ENCODE measurements at places on chromosomes 4 and X.

GRCh38 chrX:9566150-9566621, 101.3 kb downstream of the TBL1X start:
- DNase-seq = no peak

GRCh38 chr4:105327222-105327621, 146.6 kb downstream of the PPA2 start:
- no peak for DNase-seq

DNA sequence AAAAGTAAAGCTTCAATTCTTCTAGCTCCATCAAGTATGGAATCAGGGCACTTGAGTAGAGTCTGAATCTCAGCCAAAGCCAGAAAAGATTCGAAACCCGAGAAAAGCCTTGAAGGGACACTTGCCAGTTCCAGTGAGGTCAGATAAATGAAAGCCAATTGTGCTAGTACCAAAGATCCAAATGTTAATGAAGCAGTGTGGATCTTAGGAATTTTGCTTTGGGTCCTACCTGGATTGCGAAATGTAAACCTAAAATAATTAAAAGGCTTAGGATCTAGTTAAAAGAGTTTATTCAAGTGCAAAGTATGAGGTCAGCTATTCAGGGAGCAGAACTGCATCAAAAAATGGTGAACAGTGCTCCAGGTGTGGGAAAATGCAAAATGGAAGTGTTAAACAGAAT, 552.6 kb downstream of the NAP1L3 start:
- DNase-seq = no peak

- DNase-seq = no peak
Measured at GRCh38 chr4:10750714-10751113, 66.1 kb upstream of the CLNK start.

GRCh38 chr4:7756071-7756470, 183.6 kb downstream of the AFAP1 start:
- DNase-seq = no peak

DNA sequence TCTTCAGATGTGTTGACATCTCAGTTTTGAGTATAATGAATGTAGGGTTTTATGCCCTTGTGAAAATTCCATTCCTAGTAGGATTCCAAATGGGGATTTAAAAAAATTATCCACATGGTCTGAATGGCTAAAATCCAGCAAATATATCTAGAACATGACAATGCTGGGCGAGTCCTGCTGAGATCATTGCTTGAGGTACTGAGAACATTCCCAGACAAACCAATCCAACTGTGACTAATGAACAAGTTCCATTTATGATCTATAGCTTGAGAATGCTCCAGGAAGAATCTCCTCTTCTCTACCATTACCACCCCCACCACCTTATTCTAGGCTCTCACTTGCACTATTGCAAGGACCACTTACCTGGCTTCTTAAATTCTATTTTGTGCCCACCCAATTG, 77.2 kb upstream of the IL1RAPL2 start:
- DNase-seq = no peak

DNA sequence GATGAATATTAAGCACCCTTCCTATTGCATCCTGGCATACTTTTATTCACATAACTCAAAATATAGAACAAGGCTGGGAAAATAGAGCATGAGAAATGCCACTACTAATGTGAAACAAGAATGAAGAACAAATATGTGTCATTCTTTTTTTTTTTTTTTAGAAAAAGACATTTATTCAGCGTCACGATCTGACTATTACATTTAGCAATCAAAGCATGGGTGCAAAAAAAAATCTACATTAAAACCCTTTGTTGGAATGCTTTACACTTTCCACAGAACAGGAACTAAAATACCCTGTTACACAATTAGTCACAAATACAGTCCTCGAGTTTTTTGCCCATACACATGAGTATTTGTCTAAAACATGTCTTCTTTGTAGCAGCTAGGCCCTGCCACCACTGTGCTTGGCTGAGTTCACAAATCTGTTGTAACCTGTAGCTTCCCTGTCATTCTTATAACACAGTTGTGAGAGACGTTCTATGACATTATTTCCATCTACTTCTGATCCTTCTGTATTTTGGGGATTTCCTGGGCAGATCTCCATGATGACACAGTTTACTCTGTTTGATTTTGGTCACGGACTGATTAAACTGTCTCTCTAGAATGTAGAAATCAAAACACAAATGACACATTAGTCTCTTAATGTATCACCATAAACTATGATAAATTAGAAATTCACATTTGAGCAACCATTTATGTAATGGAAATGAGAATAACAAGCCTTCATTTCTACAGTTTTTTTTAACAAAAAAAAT, 9.4 kb upstream of the TET2 start:
- DNase-seq = no peak

DNA sequence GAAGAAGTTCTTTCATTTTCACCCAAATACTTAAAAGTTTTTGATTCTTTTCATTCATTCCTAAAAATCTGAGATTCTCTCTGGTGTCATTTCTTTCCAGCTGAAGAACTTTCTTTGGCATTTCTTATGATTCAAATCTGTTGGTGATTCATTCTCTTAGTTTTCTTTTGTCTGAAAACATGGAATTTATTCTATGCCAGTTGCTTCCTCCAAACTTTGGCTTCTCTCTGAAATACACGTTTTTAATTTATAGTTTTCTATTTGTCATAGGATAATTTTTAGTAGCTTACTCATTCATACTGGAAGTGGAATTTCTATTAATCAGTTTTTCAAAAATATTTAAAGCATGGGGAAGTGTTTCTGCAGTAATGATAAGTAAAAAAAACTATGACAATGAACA, 1012.0 kb downstream of the RPA4 start:
- DNase-seq = no peak
